Mesangial cell (primary cell): ENCODE measurements at places on chromosomes 13 and 19. TPM values are rescaled to one million over a fixed set of nuclear protein-coding genes. Genes with fewer than 3 reads are reported as not detected.

The OLFM4 gene
- not detected in 2 replicates for total RNA-seq

The TEX101 gene
- not detected in 2 replicates for total RNA-seq

The INSL3 gene
- not detected in 2 replicates for total RNA-seq

The FAAP24 gene
- 2.4 and 5.5 TPM in 2 replicates for total RNA-seq

The SERTAD3 gene
- total RNA-seq, result 17.9 and 22.8 TPM in 2 replicates

The PNMA8B gene
- 0.81 and 3.3 TPM in 2 replicates for total RNA-seq

The MCF2L gene
- total RNA-seq, result 2.0 and 24.0 TPM in 2 replicates

The LMTK3 gene
- total RNA-seq, result 0.16 and 1.4 TPM in 2 replicates

The STOML3 gene
- not detected in 2 replicates for total RNA-seq

The ZNF324 gene
- total RNA-seq, result 5.4 and 14.6 TPM in 2 replicates

The MAST1 gene
- 0.49 and 1.0 TPM in 2 replicates for total RNA-seq
